ENCODE measurements at places on chromosomes 7 and 10. TPM values are rescaled to one million over a fixed set of nuclear protein-coding genes. Genes with fewer than 3 reads are reported as not detected.

The FLNC gene
- total RNA-seq = not detected

The NOS3 gene
- total RNA-seq = 10.6 TPM

The NME8 gene
- total RNA-seq = not detected

The OR2A5 gene
- not detected for total RNA-seq

The RBP4 gene
- not detected for total RNA-seq

The ZNF365 gene
- total RNA-seq = 0.53 TPM

The PIK3CG gene
- 25.3 TPM for total RNA-seq

The PIP gene
- total RNA-seq = not detected

The LRRC18 gene
- total RNA-seq = not detected

The CALHM3 gene
- total RNA-seq = not detected

The PVRIG gene
- 23.9 TPM for total RNA-seq

The FGFR2 gene
- 0.13 TPM for total RNA-seq

The ENO4 gene
- not detected for total RNA-seq

The NPC1L1 gene
- not detected for total RNA-seq

Data from CD8-positive, alpha-beta memory T cell (primary cell).